ENCODE measurements at places on chromosomes 3 and 15.
A peak's percentile ranks its signal among the peaks of the same experiment; 100 is the strongest.

DNA sequence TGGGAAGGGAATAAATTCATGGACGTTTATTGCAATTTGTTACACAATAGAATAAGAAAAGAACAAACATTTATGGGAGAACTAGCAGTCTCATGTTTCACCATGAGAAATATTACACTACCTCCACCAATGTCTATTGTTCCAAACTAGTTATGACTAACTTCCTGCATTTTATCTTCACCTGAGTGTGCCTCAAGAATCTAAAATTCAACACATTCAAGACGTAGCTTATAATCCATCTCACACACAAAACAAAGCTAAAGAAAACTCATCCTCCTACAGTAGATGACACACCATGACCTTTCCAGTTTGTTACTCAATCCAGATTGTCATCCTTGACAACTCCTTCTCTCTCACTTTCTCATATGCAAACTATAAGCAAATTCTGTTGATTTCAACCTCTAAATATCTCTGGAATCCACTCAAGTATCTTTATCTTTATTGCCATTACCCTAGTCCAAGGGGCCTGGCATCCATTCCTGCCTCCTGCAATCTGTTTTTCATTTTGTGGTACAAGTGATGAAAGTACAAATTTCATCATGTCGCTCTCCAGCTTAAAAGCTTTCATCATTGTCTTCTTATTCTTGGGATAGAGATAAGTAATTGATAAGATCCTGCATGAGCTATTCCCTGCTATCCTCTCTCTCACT is 229.9 kb downstream of the NR2F2 start:
- DNase-seq, result no peak

- DNase-seq, result no peak
These were observed 2.8 kb upstream of the NEK4 start for GRCh38 chr3:52773361-52774065.

DNA sequence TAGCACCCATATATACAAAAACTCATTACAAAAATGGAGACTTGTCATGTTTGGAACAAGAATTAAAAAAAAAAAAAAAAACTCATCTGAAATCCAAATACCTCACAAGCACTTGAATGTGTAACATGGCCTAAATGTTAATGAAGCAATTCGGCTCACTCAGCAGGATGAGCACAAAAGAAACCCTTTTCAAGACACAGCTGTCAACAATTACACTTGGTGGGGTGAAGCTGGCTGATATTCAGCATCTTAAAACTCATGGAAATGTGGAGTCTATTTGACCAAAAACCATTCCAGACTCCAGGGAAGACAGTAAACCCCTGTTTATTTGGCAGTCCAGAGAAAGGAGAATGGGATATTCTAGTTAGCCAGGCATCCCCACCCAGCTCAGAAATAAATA is 205.4 kb upstream of the TSC22D2 start:
- DNase-seq, result peak; percentile 45

- DNase-seq, result no peak
These were observed 2.5 kb downstream of the PDZRN3 start for GRCh38 chr3:73622091-73622805.

DNA sequence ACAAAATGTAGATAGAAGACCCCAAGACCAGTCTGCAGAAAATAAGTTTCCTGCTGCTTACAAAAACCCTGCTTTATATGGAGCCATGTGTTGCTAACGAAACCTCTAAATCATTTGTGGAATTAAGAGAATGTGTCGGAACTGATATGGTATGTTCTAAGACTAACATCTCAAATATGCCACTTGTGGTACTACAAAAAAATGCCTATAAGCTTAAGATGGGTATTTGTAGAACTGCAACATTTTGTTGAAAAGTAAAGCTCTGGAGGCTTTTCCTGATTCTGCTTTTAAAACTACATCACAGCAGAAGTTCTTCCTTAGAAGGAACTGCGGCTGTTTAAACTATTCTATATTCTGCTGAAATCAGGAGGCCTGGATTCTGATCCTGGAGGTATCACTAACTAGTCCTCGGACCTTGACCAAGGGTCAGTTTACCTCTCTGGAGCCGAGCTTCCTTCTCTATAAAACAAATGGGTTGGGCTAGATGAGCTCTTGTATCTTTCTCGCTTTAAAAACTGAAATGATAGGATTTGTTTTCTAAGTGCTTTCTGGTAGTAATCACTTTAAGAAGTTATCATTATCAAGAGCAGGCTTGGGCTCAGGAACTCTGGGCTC is 74.9 kb downstream of the RAD18 start:
- peak; percentile 95 for DNase-seq

DNA sequence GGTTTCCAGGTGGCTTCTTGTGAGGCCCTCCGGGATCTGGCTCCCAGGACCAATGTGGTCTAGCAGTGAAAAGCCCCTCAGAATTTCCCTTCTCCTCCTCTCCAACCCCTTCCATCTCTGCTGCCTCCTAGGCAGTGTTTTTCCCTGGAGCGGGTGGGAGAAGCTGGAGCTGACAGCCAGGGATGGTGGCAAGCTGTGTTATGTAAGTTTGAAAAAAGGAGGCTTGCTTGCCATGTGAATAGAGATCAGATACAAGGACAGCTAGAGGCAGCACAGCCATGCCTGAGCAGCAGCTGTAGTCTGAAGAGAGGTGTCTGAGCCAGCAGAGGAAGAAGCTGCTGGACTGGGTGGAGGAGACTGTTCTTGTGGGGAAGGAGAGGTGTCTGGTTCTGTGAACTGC is 20.6 kb downstream of the SNAPC5 start:
- DNase-seq, result no peak

GRCh38 chr3:115836944-115837343 is 213.6 kb downstream of the GAP43 start:
- DNase-seq, result peak; percentile 13

GRCh38 chr15:39555885-39556284 is 25.0 kb upstream of the THBS1 start:
- DNase-seq, result no peak

DNA sequence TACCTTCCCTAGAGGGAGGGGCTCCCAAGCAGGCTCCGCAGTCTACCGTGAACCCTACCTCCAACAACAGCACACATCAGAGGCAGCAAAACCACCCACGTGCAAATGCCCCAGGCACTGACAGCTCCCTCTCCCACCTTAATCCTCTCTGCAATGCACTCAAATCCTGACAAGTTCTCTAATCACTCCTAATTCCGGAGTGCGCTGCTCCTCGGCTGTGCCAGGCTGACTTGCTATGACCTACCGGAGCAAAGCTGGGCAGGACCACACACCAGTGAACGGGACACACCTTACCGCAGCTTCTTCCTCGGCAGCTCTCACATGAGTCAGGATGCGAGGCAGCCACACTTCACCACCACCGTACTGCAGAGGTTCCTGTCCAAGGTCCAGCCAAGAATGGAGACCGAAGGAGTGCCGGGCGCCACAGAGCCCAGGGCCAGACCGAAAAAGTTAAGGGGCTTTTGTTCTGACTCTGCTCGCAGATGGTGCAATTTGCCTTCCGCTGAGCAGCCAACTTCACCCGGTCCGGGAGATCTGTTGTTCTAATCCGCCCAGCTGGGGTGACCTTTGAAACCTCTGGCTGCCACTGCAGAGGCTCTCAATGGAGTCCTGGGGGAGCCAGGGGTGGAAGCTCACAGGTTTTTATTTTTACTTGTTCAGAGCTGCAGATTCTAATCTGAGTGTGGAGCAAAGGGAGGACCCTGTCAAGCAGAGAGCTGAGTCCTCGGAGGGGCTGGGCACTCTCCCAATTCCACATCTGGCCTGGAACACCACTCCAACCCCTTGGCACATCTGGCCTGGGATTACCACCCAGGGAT is 84.4 kb downstream of the MYLK start:
- no peak for DNase-seq

- DNase-seq, result no peak
These were observed 35.6 kb upstream of the SEC13 start for GRCh38 chr3:10356461-10356981.

- no peak for DNase-seq
These were observed 238.3 kb upstream of the TRIM42 start for GRCh38 chr3:140439527-140439926.

- peak; percentile 81 for DNase-seq
These were observed 185.6 kb upstream of the MRPL3 start for GRCh38 chr3:131688370-131688769.

- no peak for DNase-seq
These were observed 218 bp upstream of the TRPC1 start for GRCh38 chr3:142723665-142723967.

DNA sequence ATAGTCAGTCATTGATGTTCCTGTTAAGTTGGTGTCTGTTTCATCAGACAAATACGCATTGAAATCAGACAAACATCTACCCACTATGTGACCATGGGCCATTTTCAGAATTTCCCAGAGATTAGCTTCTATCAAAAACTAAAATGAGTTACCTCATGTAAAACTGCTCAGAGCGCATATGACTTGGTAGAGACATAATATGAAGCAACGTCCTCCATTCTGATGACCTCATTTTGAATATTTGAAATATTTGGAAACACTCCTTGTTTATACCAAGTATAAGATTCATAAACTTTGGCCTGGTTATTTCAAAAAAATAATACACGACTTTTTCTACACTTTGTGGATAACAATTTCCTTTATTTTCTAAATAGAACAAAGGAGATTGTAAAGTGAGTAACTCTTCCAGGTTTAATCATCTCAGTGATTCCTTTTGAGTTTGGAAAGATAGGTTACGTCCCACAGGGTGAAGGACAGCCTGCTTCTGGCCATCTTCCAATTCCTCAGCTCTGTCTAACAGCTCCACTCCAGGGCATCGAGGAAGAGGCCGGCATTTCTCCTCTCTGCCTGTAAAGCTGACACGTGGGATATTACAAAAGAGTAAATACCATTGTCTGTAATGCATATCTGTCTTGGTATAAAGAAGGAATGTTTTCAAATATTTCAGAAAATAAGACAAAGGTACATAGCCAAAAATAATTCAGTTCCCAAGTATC is 122.6 kb downstream of the CADM2 start:
- peak; percentile 8 for DNase-seq

DNA sequence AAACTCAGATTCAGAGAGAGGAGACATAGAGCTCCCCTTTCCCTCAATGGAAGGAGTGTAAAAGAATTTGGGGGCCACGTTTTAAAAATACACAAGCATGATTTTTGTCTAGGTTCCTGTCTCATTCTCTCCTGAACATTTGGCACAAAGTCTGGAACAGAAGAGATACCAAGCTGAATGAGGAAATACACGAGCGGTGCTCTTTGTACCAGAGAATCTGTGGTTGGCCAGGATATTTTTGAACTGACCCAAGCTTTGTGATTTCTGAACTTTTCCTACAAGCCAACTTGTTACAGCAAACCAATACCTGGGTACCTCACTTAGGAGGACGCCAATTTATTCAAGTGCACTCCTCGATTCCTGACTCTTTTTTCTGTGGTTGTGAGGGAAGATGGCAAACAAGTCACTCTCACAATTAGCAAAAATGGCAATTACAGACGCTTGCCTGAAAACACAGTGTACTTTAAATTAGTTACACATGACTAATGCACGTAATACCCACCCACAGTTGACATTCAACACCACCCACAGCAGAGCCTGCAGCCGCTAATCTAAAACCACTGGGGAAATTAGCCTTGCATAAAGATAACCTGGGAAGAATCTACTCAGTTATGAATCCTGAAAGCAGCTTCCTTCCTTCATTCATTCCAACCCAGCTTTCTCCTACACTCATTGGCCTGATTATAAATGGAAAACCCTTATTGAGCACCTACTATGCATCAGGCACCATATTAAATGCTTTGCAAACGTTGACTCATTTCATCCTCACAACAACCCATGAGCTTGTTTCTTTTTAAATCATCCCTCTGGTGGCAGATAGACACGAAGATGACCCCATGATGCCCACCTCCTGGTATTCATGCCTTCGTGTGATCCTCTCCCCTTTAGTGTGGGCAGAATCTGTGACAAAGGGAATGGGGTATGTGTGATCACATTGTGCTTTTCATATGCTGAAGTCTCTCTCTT is 293.5 kb downstream of the KBTBD8 start:
- DNase-seq, result no peak

GRCh38 chr3:46114323-46114988 is 87.2 kb upstream of the XCR1 start:
- DNase-seq, result peak; percentile 83

GRCh38 chr3:115469649-115470048 is 153.7 kb upstream of the GAP43 start:
- peak; percentile 22 for DNase-seq

DNA sequence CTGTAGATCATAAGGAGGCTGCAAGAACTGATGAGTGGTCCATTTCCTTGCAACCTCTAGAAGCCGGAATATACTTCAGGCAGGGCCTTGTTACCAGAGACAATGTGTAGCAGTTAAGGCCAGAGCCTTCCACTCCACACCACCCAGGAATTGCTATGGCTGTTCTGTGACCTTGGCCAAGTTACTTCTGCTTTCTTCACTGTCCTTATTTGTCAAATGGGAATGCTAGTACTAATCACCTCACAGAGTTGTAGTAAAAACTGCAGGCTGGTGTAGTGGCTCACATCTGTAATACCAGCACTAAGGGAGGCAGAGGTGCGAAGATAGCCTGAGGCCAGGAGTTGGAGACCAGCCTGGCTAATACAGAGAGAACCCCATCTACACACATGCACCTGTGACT is 28.7 kb upstream of the RPN1 start:
- no peak for DNase-seq

Measured in fibroblast of skin of right quadriceps (primary cell).